ENCODE measurements at places on chromosomes 12 and 14.

DNA sequence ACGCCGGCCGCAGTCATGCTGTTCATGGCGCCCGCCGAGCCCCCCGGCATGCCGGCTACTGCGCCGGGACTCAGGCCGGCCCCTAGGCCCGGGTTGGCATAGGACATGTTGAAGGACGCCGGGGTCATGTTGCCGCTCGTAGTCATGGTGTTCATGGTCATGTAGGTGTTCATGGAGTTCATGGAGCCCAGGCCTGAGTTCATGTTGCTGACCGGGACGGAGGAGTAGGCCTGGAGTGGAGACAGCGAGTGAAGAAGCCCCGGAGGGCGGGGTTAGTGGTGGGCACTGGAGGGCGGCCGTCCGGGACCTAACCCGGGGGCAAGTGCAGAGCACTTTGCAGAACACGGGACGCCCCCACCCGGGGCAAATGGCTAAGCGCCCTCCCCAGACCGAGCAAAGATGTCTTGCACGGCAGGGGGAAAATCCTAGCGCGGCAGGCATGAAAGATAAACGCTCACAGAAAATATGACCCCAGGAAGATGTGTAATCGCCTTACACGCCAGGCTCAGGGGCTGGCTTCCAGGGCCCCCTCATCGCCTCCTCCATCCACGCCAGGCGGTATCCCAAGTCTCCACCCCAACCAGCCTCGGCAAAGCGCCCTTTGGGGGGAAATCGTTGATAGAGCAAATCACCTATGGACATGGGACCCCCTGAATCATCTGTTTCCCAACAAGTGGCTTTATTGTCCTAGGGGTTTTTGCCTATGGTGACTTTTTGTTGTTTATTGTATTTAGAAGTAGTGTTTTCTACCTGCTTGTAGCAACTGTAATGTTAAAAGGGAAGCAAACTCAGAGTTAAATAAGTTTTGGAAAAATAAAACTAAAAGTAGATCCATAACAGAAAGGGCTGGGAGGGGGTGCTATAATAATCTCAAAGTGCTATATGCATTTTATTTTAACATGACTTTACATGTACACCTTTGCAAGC lies 2.3 kb downstream of the FOXA1 start:
- no peak for DNase-seq

GRCh38 chr12:12209675-12210074 lies 57.2 kb downstream of the LRP6 start:
- DNase-seq, result no peak

GRCh38 chr12:21472197-21472823 lies 29.1 kb downstream of the RECQL start:
- no peak for DNase-seq

- DNase-seq, result no peak
Measured at GRCh38 chr12:120118321-120119061, 1.9 kb upstream of the RAB35 start.

DNA sequence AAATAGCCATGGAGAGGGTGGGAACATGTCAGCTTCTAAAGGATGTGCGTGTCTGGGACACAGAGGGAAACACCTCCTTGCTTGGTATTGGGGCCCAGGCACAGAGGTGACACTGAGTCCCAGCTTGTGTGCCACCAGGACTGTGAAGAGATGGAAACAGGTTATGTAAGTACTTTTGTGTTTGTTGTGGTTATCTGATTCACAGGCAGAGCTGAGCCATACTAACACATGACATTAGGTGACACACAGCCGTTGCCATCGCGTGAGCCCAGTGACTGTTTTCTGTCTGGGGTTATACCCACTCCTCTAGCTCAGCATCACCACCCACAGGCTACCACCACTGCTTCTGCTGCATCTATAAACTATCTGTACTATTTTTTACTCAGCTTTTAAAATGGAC lies 12.1 kb upstream of the FLVCR2 start:
- DNase-seq, result peak; percentile 69

Data from central memory CD4-positive, alpha-beta T cell (primary cell).